ENCODE measurements at places on chromosomes 3 and 15.

DNA sequence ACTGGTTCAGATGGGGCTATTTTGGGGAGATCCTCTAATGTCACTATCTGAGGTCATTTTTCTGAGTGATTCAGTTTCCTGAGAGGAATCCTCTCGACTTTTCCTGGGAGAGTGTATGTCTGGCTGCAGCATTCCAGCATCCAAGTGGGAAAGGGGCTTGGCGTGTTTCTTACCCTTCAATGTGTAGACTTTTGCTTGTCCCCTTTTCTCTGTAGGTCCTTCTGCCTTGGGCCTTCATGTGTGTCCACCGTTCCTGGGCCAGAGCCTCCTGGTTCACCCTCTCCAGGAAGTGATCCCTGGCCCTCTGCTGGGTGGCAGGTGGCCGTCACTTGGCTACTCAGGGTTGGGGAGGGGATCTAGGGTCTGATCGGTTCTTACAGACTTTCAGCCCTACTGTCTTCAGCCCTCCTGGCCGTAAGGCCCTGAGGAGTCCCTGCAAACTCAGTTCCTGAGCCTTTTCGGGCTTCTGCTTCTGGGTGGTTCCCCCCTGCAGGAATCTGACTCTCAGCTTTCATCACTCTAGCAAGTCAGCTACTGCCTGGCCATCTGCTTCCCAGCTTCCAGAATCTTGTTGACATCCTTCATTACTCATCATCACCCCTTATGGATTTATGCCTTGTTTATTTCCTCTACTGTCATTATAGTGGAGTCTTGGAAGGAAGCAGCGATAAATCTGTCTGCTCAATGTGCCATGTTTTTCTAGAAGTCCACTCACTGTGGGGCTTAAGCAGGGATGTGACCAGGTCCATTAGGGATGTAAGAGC is 36.5 kb downstream of the GOLGA6L10 start:
- DNase-seq, result no peak

DNA sequence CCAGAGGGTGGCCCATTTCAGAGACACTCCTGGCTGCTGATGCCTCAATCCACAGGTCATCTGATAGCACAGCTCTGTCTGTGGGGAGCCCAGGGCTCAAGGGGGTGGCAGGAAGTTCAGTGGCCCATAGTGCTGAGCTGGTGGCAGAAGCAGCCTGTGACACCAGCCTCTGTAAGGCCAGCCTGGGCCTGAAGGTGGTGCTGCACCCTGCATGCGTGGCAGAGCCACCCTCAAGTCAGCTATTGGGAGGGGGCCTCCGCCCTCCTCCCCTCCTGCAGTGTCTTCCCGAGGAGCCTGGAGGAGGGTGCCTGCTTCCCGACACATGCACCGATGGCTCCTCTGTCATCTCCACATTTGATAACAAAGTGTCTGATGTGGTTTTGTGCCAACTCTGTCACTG is 3.0 kb downstream of the PLA1A start:
- DNase-seq, result no peak

DNA sequence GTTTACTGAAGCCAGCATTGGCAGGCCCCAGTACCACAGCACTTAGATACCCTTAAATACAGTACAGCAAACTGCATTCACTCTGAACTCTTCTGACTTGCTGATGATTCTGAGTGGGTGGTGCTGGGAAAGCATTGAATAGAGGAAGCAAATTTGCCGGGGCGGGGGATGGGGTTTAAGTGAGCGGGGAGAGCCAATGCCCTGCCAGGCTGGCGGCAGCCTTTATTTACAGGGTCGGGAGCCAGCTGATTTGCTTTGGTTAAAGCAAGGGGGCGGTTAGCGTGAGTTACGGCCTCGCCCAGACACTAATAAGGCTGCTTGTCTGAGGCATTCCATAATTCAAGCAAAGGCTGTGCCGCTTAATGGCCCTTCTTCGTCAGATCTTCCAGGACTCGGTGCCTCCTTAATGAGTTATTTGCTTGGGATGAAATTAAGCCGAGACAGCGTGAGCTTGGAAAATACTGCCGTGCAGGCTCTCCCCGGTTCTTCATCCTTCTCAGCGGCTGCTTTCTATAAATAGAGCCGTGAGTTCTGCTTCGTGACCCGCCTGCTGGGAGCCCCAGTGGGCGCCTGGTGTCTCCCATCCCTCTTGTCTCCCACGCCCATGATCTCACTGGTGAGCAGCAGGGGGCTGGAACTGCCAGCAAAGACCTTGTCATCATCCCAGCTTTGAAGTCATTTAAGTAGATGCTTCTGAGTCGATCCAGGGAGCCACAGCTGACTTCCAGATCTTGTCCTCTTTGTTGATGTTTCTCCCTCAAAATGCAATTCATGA is 25.8 kb downstream of the SPSB4 start:
- no peak for DNase-seq

GRCh38 chr3:72298201-72299152 is 513.5 kb upstream of the PROK2 start:
- DNase-seq, result no peak

GRCh38 chr3:119759962-119760361 is 21.9 kb upstream of the NR1I2 start:
- DNase-seq, result no peak

- DNase-seq, result no peak
Observed at GRCh38 chr3:100581650-100582049, 27.8 kb upstream of the ADGRG7 start.

DNA sequence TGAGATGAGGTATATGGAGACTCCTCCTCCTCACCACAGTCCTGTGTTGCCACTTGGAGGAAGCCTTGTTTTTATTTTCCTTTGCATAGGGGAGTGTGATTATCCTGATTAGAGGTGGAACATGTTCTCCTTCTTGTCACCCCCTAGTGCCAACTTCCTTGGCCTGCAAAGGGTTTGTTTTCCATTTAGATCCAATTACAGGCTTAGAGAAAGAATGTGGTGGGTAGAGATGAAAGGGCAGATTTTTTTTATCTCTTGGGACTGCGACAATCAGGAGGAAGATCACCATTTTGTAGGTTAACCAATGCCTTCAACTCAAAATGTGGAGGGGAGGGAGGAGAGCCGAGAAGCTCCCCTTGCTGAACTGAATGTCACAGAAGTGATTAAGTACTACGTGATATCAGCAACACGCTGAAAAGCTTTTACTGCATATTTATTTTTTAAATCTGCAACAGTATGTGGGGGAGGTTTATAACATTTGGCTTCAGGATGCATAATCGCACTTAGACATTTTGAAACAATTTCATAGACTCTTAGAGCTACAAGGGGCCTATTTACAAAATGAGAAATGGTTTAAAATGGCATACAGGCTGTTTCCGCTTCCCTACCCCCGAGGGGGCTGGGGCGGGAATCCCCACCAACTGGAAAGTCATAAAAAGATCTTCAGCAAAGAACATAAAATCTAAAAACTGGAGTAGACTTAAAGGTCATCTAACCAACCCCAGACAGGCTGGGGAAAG is 2.4 kb downstream of the LMCD1 start:
- DNase-seq, result no peak

- no peak for DNase-seq
Observed at GRCh38 chr15:83062768-83063180, 4.3 kb downstream of the BTBD1 start.

GRCh38 chr3:193114431-193115340 is 126.3 kb upstream of the PLAAT1 start:
- DNase-seq, result no peak
